ENCODE measurements at places on chromosomes 12 and 14. TPM values are rescaled to one million over a fixed set of nuclear protein-coding genes. Genes with fewer than 3 reads are reported as not detected.
A peak's percentile ranks its signal among the peaks of the same experiment; 100 is the strongest.

C12orf60 gene
- 0.32 TPM for total RNA-seq

KRT6A gene
- not detected for total RNA-seq

DNA sequence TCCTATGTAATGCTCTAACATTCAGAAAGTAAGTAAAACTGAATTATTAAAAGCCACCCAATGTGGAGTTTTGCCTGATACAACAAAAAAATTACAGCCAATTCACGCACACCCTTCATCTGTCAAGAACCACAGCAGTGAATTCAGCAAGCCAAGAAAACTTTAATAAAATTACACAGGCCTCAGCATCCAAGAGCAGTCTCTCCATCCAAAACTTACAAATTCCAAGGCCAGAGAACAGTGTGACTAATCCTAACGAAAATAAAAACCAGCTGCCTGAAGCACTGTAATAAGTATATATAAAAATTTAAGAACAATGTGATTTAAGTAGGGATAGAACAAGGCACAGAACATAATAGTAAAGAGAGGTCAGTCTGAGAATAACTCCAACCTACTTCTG is 54.2 kb downstream of the SIX6 start:
- peak; percentile 7 for DNase-seq

WSB2 gene
- total RNA-seq = 171 TPM
